Stimulated activated CD8-positive, alpha-beta memory T cell treated with anti-CD3 and anti-CD28 coated beads, Interleukin-12 subunit alpha, Interleukin-12 subunit beta, amount 100 ng/mL, for 1 hour (primary cell): ENCODE measurements at places on chromosomes 7 and 10.

GRCh38 chr7:134350709-134351108 lies 34.0 kb upstream of the SLC35B4 start:
- DNase-seq: no peak

DNA sequence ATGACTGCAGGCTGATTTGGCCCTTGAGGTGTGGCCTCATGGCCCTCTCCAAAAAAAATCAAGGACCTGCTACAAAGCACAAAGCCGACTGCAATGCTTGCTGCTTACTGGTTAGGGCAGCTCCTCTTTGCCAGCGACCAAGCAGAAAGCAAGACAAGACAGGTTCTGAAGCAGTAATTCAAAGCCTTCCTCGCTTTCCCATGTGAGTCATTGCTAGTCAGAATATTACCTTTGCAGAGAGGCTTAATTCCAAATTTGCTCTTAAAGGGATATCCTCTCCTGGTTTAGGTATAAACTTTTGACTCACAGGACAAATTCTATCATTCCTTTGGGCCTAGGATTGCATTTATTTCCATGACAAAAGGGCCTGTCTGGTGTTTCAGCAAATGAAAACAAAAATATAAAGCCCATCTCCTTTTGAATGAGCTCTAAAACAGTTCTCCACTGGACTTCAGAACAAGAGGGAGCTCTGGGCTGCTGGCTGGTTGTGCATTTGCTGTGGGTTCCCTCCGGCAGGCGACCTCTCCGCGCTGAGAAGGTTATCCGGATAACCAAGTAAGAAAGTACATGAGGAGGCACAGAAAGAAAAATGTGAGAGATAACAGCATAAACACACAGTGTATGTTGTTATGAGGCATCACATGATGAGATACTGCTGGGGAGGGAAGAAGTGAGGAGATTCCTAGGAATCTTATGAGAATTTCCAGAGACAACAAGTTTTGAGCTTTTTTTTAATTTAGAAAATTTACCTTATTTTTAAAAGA lies 90.8 kb downstream of the EGFR start:
- no peak for DNase-seq

DNA sequence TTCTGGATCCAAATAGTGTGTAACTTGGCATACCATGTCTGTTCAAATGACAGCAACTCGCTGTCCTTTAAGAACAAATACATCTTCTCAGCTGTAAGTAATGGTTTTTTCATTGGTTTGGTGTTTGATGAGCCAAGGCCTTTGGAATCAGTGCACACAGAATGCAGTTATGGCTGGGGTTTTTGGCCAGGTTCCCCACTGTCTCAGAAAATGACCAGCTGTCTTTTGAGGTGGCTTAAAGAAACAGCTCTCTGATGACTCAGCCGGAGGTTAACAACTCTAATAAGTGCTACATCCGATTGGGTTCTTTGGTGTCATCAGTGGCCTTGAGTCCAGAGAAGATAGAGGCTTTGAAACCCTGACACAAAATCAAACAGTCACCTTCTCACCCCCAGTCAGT lies 688.4 kb downstream of the REEP3 start:
- no peak for DNase-seq

GRCh38 chr7:17663061-17663675 lies 277.1 kb downstream of the SNX13 start:
- DNase-seq: no peak

GRCh38 chr7:22980422-22980821 lies 33.5 kb downstream of the HYCC1 start:
- no peak for DNase-seq

- DNase-seq: no peak
Observed at GRCh38 chr7:7819442-7820247, 101.2 kb upstream of the RPA3 start.

DNA sequence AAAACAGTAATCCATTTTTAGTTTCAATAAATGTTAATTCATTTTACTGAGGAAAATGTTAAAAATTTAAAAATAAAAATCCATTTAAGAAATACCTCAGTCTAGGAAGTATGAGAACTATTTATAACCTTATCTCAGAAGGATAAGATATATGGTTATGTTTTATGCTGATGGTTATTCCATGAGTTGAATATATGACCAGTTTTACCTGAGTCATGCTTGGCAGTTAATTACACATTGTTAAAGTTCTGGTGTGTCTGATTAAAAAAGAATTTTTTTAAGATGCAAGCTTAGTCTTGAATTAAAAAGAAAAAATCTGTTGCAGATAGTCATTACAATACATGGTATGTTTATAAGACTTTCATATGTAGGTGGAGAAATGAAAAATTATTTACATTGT lies 191.7 kb downstream of the ARL4A start:
- DNase-seq: no peak

DNA sequence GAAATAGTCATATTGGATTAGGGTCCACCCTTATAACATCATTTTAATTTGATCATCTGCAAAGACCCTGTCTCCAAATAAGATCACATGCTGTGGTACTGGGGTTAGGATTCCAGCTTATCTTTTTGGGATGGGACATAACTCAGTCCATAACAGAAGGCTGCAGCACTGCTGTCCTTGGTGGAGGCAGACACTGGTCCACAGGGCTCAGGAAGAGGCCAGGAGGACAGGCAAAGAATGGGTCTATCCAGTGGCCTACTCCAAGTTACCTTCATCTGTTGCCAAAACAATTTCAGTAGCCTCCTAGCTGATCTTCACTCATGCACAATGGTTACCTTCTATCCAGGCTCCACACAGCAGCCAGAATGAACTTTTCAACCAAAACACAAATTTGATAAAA lies 387.0 kb downstream of the GRID1 start:
- DNase-seq: no peak

- no peak for DNase-seq
Observed at GRCh38 chr10:87979847-87980246, 116.4 kb downstream of the PTEN start.

GRCh38 chr10:102870221-102870620 lies 951 bp downstream of the AS3MT start:
- DNase-seq: no peak

GRCh38 chr10:121070275-121071070 lies 219.3 kb downstream of the WDR11 start:
- DNase-seq: no peak

GRCh38 chr7:83603649-83604048 lies 45.3 kb downstream of the SEMA3E start:
- DNase-seq: no peak

- DNase-seq: no peak
Observed at GRCh38 chr7:139572071-139572470, 48.6 kb downstream of the CLEC2L start.

GRCh38 chr7:122006687-122007086 lies 133.7 kb downstream of the PTPRZ1 start:
- no peak for DNase-seq

- DNase-seq: no peak
Observed at GRCh38 chr10:75062506-75063299, 48.8 kb upstream of the SAMD8 start.

GRCh38 chr7:107914831-107915230 lies 23.8 kb downstream of the DLD start:
- no peak for DNase-seq

DNA sequence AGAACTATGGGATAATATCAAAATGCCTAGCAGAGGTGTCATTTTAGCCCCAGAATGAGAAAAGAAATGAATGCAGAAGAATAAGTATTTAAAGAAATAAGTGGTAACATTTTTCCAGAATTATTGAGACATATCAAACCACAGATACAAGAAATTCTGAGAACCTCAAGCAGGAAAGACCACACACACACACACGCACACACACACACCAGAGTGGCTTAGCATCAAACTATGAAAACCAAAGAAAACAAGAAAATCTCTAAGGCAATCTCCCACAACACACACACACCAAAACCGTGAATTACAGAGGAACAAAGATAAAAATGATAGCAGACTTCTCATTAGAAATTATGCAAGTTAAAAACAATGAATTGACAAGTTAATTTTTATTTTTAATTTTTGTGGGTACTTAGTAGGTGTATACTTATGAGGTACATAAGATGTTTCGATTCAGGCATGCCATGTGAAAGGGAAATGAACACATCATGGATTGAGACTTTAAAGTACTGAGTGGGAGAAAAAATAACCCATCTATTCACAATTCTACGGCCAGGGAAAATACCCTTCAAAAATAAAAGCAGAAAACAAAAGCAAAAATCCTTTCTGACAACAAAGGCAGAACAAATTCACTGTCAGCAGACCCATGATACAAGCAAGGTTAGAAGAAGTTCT lies 14.6 kb downstream of the PPIF start:
- DNase-seq: no peak

GRCh38 chr10:119131512-119132240 lies 27.8 kb downstream of the DENND10 start:
- no peak for DNase-seq

DNA sequence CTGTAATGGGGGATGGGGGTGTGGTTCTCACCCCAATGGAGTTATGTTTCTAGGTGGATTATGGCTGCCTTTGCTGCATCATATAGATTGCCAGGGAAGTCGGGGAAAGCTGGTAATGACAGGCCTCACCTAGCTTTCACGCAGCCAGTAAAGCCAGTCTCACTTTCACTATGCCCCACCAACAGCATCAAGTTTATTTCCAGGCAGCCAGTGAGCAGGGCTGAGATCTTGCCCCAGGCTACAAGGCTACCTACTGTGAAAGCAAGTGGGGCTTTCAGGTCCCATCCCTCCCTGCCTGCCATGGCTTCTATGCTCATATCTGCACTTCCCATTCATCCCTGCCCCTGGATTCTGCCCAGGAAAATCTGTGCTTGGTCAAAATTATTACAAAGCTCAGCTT lies 61.7 kb upstream of the NXPH1 start:
- no peak for DNase-seq

DNA sequence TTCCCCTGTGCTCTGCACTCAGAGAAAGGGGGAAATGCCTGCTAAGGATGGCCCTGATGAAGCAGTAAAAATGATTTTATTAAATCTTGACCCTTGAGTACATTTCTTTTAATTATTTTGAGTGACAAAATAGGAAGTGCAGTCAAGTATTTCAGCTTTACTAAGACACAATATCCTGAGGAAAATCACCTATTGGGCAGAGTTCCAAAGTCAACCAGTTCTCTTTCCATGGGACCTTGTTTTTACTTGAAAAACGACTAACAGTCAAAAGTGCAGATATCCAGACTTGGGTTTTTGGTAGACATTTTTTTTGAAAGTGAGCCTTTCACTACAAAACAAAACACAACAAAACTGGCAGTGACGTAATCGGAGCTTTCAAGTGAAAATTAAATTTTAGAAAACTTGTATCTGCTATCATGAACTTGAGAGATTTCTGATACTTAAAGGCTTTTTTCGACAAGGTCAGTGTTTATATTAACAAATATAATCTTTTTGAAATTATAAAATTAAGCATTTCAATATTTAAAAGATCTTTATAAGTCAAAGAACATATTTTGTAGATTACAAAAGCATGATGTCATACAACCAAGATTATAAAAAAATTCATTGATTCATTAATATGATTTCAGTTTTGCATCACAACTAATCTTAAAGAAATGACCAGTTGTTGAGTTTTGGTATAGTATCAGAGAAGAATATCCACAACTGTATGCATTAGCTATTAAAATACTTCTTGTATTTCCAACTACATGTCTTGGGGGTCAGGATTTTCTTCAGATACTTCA lies 513.8 kb upstream of the AKR1E2 start:
- no peak for DNase-seq

DNA sequence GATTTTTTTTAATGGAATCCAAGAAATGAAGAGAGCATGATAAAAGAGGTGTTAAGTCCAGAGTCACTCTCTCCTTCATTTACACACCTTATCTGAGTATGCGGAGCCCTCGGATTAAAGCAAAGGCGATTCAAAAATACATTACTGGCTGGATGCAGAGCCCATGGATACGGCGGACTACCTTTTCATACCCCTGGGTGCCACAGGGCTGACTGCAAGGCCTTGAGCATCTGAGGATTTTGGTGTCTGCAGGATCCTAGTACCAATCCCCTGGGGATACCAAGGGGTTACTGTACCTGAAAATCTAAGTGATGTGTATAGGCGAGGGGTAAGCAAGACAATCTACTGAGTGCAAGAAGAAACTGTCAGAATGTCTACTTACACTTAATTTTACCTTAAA lies 20.5 kb downstream of the PIP4K2A start:
- DNase-seq: no peak

DNA sequence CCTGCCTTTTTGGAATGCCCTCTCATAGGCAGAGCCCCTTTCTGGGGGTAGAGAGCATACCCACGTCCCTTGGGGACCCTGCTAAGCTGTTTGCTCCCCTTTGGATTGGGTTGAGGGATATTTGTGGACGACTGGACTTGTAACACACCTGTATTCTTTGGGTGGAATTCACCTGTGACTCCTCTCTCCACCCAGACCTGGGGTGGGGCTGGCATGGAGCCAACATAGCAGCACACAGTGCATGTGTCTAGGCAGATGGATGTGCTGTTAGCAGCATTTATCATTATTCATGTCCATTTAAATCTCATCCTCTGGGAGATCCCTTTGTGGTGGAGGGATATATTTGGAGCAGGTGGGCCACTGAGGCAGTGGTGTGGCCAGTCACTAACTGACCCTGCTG lies 51.0 kb downstream of the CDH23 start:
- DNase-seq: no peak

- DNase-seq: no peak
Observed at GRCh38 chr7:17528636-17529035, 230.2 kb downstream of the AHR start.

DNA sequence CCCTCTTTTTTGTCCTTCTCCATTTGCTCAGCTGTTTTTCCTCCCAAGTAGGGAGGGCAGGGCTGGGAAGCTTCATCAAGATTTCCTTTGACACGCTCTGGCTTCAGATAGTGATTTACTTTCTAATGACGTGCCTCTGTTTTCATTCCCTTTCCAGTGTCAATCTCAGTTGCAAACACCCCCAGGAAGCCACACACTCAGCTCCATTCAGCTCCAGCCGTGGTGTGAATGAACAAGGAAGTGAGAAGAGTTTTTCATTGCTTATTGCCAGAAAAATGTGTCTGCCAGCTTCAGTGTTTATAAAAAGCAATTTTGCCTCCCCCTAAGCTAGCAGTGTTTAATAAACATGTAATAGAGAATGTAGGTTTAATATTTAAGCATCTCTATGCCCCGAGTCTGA lies 108.7 kb upstream of the DPP6 start:
- no peak for DNase-seq

- DNase-seq: no peak
Observed at GRCh38 chr7:28104811-28105210, 75.8 kb downstream of the JAZF1 start.

DNA sequence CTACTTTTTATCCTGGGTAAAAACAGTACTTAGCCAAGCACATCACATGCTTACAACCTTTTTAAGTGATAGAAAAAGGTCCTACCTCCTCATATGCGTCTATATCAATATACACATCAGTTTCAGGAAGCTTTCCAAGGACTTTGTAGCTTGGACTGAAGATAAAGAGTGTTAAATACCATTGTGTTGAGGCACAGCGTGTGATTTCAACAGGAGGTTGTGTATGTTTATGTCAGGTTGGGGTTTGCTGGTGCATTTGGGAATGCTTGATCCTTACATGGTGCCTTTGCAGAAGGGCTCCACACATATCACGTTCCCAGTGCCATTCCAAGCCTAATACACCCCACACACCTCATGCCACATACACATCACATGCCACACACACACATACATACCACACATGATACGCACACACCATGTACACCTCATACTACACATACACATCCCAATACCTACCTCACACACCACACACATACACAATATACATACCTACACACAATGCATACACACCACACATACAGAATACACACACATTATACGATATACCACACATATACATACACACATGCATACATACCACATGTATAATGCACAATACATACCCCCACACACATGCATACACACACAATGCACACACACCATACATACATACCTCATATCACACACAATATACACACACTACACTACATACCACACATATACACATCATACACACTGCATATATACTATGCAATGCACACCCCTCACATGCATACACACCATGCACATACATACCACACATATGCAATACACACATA lies 33.1 kb downstream of the PSMC2 start:
- no peak for DNase-seq
